CD4-positive, alpha-beta T cell treated with Interleukin-10 for 1 hour (primary cell): ENCODE measurements at places on chromosomes 13 and 19.

GRCh38 chr13:75934889-75935288 is 298.8 kb downstream of the LMO7 start:
- DNase-seq, result no peak

GRCh38 chr19:42277821-42278451 is 8.9 kb downstream of the CIC start:
- no peak for DNase-seq

DNA sequence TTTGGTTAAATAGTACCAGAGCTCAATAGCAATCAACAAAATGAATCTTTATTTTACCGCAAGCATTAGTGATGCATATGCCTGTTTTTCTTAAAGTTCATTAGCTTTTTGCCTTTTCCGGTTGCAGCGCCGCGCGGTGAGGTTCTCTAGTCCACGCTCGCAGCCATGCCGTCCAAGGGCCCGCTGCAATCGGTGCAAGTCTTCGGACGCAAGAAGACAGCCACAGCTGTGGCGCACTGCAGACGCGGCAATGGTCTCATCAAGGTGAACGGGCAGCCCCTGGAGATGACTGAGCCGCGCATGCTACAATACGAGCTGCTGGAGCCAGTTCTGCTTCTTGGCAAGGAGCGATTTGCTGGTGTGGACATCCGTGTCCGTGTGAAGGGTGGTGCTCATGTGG is 42.1 kb upstream of the ZNF486 start:
- DNase-seq, result no peak

- DNase-seq, result no peak
Observed at GRCh38 chr13:94596575-94596971, 621 bp upstream of the TGDS start.
